Small intestine (tissue), 16 donors: ENCODE measurements at places on chromosomes 5 and 9. TPM values are rescaled to one million over a fixed set of nuclear protein-coding genes. Genes with fewer than 3 reads are reported as not detected.

Gene OR2V1
- polyA plus RNA-seq = not detected

Gene ZNG1A
- 44.9 TPM for polyA plus RNA-seq

Gene GABBR2
- 1.4 TPM for polyA plus RNA-seq

Gene ORM1
- polyA plus RNA-seq = 0.15 TPM

Gene GPR150
- 2.1 TPM for polyA plus RNA-seq

Gene GALNT12
- 18.1 TPM for polyA plus RNA-seq

Gene CAMK2A
- polyA plus RNA-seq = not detected

Gene MSANTD3
- 11.3 TPM for polyA plus RNA-seq

Gene RAB3C
- polyA plus RNA-seq = 6.5 TPM

Gene SOX30
- 0.22 TPM for polyA plus RNA-seq

Gene ENC1
- polyA plus RNA-seq = 107 TPM

Gene NMUR2
- polyA plus RNA-seq = 0.40 TPM

Gene SH3RF2
- 25.0 TPM for polyA plus RNA-seq
